ENCODE measurements at places on chromosomes 3 and 15.

- no peak for DNase-seq
Measured at GRCh38 chr3:158079599-158079998, 26.6 kb downstream of the SHOX2 start.

DNA sequence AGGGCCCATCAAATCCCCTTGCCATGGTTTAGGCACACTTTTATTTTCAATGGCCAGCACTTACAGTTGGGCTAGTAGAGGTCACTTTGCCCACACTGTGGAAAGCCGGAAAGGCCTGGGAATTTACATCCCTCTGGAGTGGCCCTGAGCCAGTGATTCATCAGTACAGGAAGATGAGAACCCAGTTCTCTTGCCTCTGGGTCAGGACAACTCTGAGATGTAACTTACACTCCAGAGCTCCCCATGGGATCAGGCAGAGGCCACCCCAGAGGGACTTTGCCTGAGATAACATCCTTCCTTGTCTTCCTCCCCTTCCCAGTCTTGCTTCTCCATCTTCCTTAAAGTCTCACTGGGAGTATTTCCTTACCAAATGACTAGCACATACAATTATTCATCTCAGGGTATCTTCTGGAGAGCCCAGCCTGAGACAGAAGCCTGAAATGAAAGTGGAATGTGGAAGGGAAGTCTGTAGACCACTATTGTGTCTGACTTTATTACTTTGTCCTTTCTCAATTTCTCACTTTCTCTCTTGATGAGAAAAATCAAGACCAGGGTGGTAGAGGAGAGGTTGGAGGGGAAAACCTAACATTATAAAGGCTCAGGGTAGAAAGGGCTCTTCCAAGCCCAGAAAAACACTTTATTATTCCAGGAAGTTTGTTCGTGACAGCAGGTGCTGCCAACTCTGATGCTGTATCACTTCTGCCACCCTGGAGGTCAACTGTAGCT lies 220.8 kb downstream of the ZNF621 start:
- DNase-seq, result no peak

DNA sequence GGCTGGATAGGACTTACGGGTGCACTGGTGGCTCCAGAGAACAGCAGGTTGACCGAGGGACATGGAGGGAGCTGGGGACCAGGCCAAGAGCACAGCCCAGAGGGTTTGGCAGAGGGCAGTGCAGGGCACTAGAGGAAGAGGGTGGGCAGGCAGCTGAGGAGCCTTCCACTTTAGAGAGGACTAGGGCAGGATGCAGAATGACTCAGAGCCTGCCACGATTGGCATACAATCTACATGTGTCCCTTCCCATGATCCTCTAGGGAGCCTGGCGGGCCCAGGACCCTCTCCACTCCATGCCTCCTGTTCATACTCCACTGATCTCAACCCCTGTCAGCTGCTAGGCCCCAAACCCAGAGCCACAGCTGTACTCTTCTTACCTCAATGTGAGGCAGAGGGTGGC lies 14.4 kb upstream of the APEH start:
- DNase-seq, result no peak

DNA sequence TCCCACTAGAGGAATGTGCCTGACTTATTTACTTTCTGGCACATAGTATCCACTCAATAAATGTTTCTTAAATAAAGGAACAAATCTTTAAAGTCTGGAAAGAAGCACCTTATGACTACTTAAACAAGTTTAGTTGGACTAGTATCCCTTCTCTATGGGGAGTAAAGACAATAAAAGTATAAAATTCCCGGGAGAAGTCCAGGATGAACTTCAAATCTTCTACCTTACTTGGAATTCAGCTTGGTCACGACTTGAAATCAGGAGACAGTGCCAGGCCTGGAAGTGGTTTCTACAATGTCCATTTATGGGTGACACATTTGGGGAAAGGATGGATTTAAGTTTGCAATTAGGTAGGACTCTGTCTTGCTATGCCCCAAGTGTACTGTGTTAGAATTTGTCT lies 196.5 kb downstream of the NR1D2 start:
- DNase-seq, result no peak

DNA sequence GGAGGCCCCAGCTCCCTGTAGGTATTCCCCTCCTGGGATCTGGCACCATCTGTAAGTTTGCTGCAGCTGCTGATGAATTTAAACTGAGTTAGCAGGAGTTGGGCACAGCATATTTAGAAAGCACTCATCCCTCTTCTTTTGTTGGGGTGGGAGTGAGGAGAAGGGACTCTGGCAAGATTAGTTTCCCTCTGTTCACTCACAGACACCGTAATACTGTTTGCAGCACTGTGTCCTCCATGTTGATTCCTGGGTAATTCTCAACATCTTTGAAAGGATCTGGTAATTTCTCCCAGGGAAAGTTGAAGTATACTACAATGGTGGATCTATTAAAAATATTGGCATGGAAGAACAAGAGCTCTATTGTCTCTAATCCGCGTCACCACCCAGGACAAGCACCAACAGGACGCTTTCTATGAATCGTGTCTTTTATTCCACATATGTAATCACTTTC lies 173.3 kb downstream of the RBMS3 start:
- no peak for DNase-seq

GRCh38 chr3:150975086-150975991 lies 2.8 kb upstream of the CLRN1 start:
- no peak for DNase-seq

DNA sequence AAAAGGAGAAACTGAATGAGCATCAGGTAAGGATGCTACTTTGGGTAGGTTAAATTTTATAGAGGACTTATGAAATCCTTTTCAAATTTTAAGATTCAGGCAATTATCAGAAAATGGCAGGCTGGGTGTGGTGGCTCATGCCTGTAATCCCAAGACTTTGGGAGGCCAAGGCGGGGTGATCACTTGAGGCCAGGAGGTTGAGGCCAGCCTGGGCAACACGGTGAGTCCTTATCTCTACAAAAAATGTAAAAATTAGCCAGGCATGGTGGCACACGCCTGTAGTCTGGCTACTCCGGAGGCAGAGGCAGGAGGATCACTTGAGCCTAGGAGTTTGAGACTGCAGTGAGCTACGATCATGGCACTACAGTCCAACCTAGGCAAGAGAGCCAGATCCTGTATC lies 23.1 kb downstream of the DCUN1D1 start:
- DNase-seq, result no peak

DNA sequence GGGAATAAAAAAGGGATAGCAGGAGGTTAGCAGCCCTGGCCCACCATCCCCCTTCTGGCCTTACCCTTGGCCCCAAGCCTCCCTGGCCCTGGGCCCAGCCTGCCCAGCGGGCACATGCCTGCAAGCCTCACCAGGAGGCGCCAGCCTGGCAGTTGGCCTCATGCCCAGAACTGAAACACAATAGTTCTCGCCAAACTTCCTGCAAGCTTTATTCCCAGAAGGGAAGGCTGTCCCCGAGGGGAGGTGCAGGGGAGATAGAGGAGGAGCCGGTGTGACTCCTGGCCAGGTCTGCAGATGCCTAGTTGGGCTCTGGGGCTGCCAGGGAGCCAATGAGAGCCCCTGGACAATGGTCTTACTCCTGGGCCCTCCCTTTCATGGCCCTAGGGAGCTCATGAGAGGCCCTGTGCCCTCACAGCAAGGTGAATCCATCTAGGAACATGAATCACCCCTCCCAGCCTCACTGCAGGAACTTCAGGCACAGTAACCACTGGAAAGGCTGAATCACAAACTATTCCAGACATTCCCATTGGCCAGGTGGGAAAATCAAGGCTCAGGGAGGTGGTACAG lies 4.0 kb downstream of the CCDC33 start:
- no peak for DNase-seq

- no peak for DNase-seq
Measured at GRCh38 chr3:126986001-126986400, 3.1 kb downstream of the PLXNA1 start.

DNA sequence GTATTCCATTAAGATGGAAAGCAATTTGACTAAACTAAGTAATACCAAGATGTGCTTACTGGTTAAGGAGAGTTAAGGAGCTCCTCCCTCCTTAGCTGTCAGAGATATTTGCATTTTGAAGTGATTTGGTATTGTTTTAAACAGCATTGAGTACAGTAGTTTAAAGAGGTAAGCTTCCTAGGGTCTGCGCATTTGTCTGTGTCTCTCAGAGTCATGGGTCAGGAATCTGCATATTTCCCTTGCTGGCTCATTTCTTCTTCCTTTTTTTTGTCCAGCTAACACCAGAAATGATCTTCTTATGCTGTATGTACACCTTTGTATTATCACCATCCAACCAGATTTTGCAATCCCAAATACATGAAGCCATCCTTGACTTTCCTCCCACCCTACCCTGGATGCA lies 163.0 kb upstream of the BFSP2 start:
- no peak for DNase-seq

- no peak for DNase-seq
Measured at GRCh38 chr3:186165331-186165730, 56.4 kb upstream of the ETV5 start.

- DNase-seq, result no peak
Measured at GRCh38 chr3:127228866-127229265, 35.9 kb downstream of the PRR23E start.

All from CD4-positive, alpha-beta T cell treated with Interleukin-17A for 1 hour (primary cell).